M059J (cell line): ENCODE measurements at places on chromosomes 2 and 18.

DNA sequence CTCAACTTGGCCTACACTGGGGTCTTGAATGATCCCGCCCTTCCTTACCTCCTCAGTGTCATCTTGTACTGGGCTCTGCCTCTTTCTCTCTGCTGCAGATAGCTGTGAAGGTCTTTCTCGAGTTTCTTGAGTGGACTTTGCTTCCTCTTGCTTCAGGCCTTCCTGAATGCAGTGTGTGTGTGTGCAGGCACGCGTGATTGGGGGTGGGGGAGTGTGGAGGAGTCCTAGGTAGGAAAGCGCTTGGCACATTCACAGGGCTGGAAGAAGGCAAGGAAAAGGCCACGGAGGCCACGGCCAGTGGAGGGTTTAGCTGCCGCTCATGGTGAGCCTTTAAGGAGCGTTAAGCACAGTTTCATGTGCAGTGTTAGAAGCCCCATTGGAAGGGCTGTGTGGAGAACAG, 5.5 kb downstream of the RALB start:
- no peak for DNase-seq

DNA sequence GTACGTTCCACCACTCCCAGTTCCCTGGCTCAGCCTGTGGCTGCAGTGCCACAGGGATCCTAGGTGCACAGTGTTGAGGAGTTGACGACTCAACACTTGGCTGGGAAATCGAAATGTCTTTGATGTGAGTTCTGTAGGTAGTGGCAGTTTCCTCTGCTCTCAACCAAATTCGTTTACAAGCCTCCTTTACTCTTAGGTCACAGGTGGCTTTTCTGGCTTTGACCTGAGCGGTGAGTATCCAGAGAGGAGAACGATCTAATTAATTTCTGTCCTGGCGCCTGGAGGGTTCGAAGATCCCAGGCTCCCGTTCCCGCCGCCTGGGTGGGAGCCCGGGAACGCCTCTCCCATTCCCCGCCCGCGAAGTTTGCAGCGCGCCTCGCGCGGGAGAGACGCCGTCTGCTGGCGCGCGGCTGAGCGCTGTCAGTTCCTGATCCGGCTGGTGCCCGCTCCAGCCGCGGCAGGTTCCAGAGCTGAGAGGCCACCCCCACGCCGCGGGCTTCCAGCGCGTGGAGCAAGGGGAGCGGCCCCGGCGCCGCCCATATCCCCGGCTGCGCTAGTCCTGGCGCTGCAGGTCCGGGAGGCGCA, at the start of gene LAMA3:
Gene LAMA3 (plus strand): TSS at position 423 of the 585 bp plus-strand sequence. CDS start 231 bp downstream, outside the sequence.
- peak; percentile 45 for DNase-seq

GRCh38 chr2:121576263-121576662, 45.6 kb downstream of the RNU4ATAC start:
- no peak for DNase-seq

DNA sequence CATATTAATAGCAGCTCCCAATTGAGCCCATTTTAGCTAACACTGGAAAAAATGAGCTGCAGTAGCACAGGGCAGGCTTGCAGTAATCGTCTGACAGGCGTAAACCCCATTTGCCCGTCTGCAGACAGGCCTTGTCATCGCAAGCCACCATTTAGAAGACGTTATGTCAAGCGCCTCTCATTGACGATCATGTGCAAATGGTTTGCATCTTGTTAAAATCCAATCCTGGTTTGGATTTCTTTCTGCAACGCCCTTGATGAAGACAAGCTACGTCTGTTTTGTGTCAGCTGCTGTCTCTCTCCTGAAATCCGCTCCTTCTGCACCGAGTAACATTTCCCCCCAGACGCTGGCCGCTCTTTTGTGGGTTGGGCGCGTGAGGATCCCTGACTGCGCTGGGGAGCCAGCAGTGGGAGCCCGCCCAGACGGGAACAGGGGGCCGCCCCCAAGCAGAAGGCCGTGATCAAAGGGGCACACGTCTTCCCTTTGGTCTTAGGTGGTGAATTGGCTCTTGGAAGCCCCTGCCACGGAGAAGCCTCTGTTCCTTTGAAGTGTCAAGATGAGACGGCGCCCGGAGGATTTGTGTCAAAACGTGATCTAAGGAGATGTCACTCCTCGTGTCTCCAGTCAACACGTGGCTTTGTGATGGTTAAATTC, 84.2 kb upstream of the GPC1 start:
- no peak for DNase-seq

GRCh38 chr2:20093263-20094141, 42.1 kb upstream of the LAPTM4A start:
- peak; percentile 80 for DNase-seq

DNA sequence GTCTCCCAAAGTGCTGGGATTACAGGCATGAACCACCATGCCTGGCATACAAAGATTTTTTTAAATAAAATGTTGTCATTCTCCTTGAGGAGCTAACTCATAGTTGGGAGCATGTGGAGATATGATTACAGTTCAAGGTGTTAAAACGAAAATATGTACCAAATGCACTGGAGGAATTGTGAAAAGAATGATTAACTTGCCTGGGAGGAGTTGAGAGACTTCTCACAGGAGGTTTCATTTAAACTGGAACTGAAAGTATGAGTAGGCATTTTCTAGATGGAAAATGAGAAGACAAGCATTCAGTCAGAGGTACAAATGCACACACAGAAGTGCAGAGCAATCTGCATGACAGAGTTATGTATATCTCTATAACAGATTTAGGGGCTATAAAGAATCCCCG, 126.6 kb upstream of the PDE1A start:
- DNase-seq: no peak
